Ovary (tissue), 10 donors: ENCODE measurements at places on chromosomes 3 and 15. TPM values are rescaled to one million over a fixed set of nuclear protein-coding genes. Genes with fewer than 3 reads are reported as not detected.
A peak's percentile ranks its signal among the peaks of the same experiment; 100 is the strongest.

GRCh38 chr3:69352305-69353087, 33.4 kb downstream of the FRMD4B start:
- DNase-seq = no peak

DNA sequence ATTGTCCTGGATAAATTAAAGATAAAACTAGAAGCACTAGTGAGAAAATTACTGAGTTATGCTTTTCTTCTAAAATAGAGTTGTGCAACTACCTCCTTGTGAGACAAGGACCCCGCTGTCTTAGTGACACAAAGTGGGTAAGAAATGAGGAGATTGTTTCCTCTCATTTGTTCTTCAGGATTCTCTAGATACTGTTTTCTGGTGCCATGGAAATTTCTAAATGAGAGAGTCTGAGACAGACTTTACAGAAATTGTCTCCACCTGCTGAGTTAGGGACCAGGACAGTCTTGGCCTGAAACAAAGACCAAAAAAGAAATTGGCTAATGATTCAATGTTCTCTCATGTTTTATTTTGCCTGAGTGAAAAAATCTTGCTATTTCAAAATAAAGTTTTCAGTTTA, 427.5 kb downstream of the TUSC7 start:
- no peak for DNase-seq

- DNase-seq = no peak
Measured at GRCh38 chr3:180466401-180467011, 135.5 kb upstream of the TTC14 start.

GRCh38 chr3:161339517-161340500, 31.5 kb downstream of the SPTSSB start:
- no peak for DNase-seq

GRCh38 chr15:42387603-42388002, 28.3 kb downstream of the CAPN3 start:
- DNase-seq = no peak

DNA sequence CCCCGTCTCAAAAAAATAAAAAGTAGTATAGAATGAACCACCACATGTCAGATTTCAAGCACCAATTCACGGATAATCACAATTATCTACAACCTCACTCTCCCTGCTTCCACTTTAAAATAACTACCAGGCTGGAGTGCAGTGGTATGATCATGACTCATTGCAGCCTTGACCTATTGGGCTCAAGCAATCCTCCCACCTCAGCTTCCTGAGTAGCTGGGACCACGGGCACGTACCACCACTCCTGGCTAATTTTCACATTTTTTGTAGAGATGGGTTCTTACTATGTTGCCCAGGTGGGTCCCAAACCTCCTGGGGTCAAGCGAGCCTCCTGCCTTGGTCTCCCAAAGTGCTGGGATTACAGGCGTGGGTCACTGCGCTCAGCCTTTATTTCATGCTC, 38.1 kb upstream of the LDHAL6B start:
- DNase-seq = no peak

- DNase-seq = no peak
Measured at GRCh38 chr15:38202361-38202760, 50.3 kb upstream of the SPRED1 start.

GRCh38 chr3:184419171-184419570, 39.3 kb downstream of the CHRD start:
- DNase-seq = no peak

DNA sequence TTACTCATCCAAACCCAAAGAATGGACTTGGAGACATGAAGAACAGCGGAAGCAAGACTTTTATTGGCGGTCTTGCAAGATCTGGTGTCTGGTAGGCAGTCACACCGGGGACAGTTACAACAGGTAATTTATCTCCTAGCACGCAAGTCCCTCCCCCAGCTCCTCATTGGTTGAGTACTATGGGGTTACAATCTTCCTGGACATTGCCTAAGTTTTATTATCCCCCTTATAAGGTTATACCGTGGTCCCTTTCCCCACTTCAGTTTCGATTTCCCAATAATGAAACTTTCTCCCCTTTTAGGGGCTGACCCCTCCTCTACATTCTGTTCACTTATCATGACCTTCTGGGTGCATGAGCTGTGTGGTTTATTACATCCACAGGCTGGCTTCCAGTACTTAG, 18.7 kb downstream of the ARL8B start:
- no peak for DNase-seq

- DNase-seq = peak; percentile 71
Measured at GRCh38 chr3:40780291-40780924, 255.6 kb downstream of the ZNF621 start.

DNA sequence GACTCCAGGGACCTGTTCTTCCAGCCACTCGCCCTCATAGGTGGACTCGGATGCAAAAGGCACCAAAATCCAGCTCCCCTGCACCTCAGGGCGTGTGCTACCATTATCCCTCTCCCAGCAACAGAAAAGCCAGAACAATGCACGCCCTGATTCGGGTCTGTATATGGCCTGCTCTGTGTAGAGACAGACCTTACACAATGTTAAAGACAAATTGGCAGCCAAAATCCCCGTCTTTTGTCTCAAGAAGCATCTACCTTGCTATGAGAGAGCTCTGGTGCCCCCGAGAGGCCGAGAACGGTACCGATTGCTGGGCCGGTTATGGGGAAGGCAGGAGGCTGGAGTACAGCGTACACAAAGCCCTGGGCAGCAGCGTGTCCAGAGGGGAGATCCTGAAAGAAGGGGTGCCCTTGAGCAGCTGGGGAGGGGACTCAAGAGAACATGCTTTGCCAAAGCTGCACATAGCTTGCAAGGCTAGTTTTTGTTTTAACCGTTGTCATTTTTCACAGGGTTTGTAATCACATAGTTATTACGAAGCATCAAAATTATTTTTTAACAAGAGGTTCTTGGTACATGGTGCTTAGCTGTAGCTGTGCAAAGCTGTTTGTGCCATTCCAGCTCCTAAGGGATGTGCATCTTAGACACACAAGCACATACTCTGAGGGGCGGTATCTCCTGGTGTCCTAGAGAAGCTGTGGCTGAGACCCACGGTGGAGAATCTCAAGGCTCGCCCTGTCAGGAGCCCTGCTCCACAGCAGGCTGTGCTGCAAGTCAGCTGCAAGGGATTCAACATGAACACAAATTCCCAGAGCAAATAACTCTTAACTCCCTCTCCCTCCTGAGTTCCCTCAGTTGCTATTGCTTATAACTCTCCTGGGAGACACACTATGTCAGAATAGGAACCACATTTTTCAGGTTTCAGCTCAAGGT, 461.5 kb upstream of the PPP2R3A start:
- DNase-seq = peak; percentile 29

DNA sequence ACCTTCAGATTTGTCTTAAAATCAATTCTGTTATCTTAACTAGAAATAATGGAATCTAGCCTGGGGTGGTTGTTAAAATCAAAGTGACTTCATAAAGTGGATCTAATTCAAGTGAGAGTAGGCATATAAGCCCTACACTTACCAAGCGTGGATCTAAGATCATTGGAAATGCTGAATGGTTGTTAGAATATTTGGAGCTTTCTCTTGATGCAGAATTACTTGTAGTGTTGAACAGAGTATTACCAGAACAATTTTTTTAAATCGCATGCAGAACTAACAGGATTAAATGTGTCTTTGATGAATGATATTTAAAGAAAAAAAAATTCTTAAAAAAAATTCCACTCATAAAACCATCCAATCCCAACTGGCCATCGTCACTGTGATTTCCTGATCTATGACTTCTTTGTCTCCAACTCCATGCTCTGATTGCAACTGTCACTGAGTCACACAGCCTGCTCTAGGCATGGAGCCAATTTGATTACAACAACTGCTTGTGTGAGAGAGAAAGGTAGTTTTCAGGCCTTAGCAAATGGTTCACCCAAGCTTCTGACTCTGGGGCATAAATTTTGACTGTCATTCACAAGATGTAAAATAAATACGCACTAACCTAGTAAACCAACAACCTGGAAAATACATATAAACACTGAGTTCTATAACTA, 25.9 kb upstream of the SPRED1 start:
- DNase-seq = no peak

DNA sequence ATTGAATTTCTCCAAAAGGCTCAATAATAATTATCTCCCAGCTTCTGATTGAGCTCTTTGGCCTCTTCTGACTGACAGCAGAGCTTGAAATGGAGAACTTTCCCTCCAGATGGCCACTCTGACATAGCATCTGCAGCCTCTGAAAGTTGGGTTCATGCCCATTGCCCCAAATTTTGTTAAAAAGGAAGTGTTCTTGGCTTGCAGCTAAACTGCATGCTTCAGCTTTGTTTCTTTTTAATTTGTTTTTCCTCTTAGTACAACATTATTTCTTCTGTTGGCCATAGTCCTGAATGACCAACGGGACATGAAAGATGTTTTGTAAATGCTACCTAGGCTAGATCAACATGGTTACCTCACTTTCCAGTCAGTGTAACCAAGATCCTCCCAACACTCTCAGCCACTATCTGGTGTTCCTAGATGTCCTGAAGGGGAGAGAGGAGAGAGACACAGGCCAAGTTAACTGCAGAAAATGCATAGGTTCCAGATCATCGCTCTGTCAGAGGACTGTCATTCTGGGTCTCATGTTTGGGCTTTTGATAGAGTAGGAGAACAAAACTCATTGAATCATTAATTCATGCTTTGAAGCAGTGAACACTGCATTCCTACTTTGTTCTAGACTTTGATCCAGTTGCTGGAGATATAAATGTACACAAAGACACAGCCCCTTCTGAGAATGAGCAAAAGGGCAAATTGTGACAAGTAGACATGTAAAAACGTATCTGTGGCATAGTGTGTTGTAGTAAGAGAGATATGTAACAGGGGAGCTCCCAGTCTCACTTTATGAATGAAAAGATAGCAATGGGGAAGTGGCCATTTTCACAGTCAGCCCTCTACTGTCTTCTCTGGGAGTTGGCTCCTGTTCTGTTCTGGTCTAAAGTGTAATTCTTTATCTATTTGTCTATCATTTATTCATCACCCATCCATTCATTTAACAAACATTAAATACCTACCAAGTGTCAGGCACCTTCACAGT, 156.2 kb downstream of the ZNF621 start:
- no peak for DNase-seq

GRCh38 chr3:71905426-71905825, 120.5 kb upstream of the PROK2 start:
- DNase-seq = no peak

DNA sequence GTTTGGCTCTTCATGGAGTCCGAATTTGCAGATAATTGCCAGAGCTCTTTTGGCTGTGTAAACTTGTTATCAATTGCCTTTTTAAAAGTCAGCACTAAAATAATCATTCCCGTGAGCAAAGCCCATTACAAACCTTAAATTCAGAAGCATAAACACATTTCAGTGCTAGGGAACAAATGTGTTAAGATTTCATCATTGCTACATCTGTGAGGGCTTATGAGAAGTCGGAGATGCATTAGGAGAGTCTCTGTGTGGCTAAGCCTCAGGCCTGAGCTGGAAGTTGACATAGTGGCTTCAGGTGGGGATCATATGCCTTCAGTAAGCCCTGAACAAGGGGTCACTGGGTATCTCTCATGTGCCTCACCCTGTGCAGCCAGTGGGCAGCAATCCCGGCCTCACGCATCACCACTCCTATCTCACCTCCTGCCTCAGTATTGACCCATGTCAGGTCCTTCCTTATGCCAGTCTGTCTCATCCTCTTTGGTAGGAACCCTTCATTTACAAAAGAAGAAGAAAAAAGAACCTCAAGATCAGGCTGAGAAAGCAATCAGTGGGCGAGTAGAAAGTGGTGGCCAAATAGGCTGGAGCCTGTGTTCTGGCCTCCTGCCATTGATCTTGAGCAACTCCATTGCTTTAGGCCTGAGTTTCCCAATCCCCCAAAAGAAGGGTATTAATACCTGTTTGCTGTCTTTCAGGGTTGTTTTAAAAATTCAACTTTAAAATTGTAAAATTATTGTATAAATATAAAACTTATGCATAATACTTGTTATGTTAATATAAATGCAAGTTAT, 233.5 kb downstream of the IL20RB start:
- DNase-seq = no peak

GRCh38 chr15:42184736-42185135, 23.4 kb downstream of the VPS39 start:
- DNase-seq = no peak

GRCh38 chr3:36904641-36905040, 40.2 kb downstream of the TRANK1 start:
- DNase-seq = no peak

- DNase-seq = no peak
Measured at GRCh38 chr3:151199554-151200438, 3.2 kb downstream of the GPR171 start.

- DNase-seq = no peak
Measured at GRCh38 chr15:82790321-82790720, 15.5 kb downstream of the FSD2 start.

DNA sequence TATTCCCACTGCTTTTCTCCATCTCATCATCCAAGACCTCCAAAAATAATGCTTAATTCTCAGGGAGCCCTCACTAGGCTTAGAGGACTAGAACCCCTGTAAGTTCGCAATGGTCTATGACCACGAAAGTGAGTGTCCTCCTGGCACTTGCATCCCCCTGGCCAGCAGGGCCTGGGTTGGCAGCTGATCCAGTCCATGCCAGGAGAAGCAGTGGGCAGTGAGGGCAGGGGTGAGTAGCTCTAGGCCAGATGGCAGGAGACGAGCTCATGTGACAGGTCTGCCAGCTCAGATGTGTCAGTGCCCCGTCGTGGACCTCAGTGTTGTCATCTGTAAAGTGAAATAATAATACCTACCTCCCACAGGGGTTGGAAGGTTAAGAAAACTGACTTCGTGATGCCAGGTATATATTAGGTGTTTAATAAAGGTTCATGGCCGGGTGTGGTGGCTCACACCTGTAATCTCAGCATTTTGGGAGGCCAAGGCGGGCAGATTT, 11.1 kb downstream of the GP5 start:
- DNase-seq = no peak

GRCh38 chr15:56919609-56920366, 1.3 kb downstream of the TCF12 start:
- peak; percentile 33 for DNase-seq

DNA sequence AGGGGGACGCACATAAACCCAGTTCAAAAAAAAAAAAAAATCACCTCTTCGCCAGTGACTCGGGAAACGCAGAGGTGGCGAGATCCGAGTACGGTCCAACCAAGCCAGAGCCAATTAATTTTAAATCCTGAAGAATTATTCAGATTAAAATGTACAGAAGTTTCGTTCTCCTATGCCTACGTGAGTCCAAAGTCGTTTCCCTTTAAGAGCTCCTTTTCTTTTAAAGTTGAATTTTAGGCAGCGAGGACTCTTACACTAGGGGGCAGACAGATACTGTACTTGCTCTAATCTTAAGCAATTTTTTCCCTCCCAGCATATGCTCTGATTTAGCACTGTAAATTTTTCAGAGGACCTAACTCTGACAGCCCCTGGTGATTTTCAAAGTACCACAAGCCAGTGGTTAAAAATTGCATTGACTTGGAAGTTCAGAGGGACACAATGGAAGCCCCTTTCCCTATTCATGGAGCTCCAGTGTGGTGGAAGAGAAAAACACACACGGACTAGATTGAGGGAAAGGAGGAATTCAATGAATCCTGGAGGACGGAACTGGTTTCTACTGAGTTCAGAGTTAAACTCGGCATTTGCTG, 3.3 kb upstream of the NR2F2 start:
- DNase-seq = no peak

GRCh38 chr15:82647045-82647834, at the start of gene CPEB1:
TSS of gene CPEB1 (minus strand) at chr15:82647363. CDS start at chr15:82628459, 18,904 bp downstream.
- DNase-seq = peak; percentile 86

Gene SNTN
- not detected for total RNA-seq

Gene THBS1
- total RNA-seq = 307 TPM

Gene UTS2B
- 0.60 TPM for total RNA-seq

Gene TEX55
- total RNA-seq = not detected

Gene CDAN1
- total RNA-seq = 18.0 TPM

Gene SPATA12
- not detected for total RNA-seq

Gene NTRK3
- total RNA-seq = 0.77 TPM

Gene TM6SF1
- total RNA-seq = 5.9 TPM

Gene HEG1
- total RNA-seq = 17.4 TPM

Gene NOX5
- 0.45 TPM for total RNA-seq

Gene EXD1
- total RNA-seq = not detected

Gene LIPH
- total RNA-seq = not detected

Gene GP9
- total RNA-seq = not detected

Gene ARL6
- total RNA-seq = 7.0 TPM
